ENCODE measurements at places on chromosomes 4 and X. TPM values are rescaled to one million over a fixed set of nuclear protein-coding genes. Genes with fewer than 3 reads are reported as not detected.

GRCh38 chr4:15438939-15439524 is 11.2 kb downstream of the C1QTNF7 start:
- DNase-seq = no peak

Gene PNMA5
- not detected for total RNA-seq

DNA sequence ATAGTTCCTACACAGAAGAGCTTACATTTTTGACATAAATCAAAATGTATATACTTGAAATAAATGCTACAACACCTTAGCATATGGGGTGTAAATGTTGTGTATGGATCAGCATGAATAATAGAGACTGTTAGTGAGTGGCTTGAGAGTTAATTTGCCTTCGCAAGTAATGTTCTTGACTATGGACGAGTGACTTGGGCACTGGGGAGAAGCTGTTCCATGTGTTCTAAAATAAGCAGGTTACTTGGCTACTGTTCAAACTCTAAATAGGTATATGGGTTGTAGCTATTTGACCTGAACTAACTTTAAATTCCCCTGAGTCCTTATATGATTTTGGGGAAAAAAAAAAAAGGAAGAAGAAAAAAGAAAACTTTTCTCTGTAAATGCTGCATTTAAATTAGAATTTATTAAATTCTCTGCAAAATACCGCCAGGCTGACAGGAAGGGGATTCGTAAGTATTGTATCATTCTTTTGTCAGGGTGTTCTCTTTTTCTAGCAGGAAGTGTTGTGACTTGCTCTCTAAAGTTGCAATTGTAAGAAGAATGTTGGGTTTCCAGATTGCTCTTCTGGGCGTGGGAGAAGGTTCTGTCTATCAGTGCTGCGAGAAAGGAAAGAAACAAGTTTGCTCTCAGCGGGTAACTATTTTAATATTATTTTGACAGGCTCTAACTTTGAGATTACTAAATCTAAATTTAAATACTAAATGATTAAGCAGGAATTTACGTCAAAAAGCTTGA is 32.2 kb downstream of the PLS3 start:
- no peak for DNase-seq

Gene PITX2
- 6.6 TPM for total RNA-seq

GRCh38 chr4:7108046-7108625 is 40.3 kb upstream of the GRPEL1 start:
- no peak for DNase-seq

Gene MED14
- 36.3 TPM for total RNA-seq

Gene DNAAF6
- not detected for total RNA-seq

GRCh38 chr4:5755679-5756078 is 44.7 kb downstream of the EVC start:
- DNase-seq = no peak

DNA sequence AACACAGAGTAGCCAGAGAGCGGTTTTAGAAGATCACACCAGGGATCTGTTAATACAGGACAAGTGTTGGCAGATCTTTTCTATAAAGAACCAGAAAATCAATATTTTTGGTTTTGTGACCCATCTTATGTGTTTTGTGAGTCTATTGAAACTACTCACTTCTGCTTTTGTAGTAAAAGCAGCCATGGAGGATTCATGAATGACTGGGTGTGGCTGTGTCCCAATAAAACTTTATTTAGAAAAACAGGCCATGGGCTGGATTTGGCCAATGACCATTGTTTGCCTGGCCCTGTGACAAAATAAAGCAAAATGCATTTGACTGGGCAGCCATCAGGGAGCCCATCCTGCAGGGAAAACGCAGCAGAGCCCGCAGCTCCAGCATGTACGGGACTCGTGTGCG is 99.9 kb upstream of the ADRA2C start:
- no peak for DNase-seq

DNA sequence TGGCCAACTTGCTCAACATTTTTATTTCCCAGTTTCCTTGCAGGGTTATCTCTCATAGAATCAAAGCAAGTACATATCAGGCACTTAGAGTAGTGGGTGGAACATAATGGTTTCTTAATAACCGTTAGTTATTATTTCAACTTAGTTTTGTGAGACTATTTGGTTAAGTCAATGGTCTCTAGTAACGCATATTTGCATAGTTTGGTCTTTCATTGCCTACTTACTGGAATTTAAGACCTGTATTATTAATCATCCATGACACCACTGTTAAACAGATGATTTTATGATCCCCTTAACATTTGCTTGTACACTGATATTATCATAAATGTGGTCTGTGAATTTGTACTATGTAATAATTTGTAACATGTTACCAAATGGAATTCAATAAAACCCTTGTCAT is 70.9 kb upstream of the SMIM31 start:
- DNase-seq = no peak

Gene PLA2G12A
- total RNA-seq = 16.9 TPM

DNA sequence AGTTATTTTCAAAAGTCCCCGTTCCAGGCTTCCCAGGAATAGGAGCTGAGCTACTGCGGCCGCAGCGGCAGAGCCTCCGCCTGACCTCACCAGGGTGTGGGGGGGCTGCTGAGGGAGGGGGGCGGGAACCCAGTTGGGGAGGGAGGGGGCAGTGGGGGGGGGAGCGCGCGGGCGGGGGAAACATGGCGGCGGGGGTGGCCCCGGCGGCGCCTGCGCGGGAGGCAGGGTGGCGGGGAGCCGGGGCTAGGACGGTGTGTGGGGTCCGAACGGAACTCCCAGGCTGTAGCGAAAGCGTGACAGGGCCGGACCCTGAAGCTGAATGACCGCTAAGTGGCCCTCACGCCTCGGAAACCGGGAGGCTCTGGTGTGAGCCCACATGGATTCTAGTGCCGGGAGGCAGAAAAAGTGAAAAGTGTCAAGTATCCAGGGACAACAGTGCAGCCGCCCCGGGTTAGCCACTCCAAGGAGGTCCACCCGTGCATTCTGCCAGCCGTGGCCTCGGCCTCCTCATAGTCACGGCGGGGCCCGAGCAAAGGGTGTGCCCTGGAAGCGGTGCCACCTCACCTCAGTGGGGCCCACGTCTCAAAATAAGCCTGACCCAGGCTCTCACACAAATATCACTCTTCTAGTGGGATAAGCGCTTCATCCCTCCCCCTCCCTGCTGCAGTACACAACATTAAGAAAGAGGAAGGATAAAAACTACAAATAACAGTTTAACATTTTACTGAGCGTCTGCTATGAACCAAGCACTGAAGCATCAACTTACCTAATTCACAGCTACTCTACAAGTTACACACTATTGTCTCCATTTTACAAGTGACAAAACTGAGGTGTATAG is at the start of gene KLHL13:
Gene KLHL13, minus strand, starts transcription at position 98 of the 838 bp plus-strand sequence. CDS start 88,337 bp downstream, outside the sequence.
- no peak for DNase-seq

GRCh38 chr4:182235021-182235795 is 8.0 kb upstream of the TENM3 start:
- DNase-seq = no peak

DNA sequence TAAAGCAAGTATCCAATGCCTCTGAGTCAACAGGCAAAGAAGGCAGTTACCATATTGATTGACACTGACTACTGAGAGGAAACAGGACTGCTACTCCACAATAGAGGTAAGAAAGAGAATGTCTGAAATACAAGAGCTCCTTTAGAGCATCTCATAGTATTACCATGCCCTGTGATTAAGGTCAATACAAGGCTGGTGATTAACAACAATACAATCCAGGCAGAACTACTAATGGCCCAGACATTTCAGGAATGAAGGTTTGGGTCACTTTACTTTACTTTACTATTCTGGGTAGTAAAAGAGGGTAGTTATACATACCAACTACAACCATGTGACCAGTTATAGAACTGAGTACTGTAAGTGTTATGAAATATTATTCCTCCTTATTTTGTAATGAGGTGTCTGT is 44.5 kb downstream of the BRWD3 start:
- no peak for DNase-seq

DNA sequence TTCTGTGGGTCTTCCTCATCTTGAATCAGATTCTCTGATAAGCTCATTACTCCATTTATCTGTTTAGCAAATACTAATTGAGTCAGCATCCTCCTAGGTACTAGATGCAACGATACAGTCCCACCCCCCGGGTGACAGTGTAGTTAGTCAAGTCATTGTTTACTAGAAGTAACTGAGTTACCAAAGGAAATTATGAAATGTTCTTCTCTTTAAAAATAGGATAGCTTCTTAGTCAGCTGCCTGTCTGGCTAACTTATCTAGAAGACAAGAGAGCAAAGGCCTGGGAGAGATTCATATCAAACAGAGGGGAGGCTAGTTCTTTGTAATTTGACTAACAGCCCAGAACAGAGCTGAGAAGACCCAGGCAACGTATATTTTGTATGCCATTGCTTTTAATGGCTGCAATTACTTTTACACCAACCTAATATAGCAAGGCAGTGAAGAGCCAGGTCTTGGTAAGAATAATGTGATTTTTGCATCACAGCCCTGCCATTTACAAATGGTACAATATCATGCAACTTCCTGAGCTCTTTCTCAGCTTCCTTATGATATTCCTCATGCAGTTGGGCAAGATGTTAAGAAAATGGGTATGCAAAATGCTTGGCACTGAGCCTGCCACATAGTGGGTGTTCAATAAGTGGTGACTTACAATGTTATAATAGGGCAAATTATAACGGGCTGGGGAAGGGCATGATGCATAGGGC is 149.9 kb downstream of the CHIC2 start:
- DNase-seq = no peak

GRCh38 chrX:123943074-123943473 is 18.4 kb upstream of the STAG2 start:
- no peak for DNase-seq

Gene ZRSR2
- 12.5 TPM for total RNA-seq

Gene AFP
- total RNA-seq = not detected

DNA sequence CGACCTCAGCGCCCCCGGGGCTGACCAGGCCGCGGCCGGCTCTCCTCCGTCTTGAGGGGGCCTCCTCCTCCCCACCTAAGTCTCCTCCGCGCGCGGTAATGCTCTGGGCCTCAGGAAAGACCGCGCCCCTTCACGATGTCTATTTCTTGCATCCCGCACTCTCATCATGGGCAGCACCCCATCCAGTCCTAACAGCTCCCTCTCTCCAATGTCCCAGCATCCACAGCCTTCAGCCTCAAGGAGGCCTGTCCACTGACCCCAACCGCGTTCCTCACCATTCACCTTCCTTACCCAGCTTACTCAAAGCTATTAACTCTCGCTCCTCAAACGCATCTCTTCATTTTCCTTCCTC is 77.5 kb downstream of the MAGED4 start:
- no peak for DNase-seq

DNA sequence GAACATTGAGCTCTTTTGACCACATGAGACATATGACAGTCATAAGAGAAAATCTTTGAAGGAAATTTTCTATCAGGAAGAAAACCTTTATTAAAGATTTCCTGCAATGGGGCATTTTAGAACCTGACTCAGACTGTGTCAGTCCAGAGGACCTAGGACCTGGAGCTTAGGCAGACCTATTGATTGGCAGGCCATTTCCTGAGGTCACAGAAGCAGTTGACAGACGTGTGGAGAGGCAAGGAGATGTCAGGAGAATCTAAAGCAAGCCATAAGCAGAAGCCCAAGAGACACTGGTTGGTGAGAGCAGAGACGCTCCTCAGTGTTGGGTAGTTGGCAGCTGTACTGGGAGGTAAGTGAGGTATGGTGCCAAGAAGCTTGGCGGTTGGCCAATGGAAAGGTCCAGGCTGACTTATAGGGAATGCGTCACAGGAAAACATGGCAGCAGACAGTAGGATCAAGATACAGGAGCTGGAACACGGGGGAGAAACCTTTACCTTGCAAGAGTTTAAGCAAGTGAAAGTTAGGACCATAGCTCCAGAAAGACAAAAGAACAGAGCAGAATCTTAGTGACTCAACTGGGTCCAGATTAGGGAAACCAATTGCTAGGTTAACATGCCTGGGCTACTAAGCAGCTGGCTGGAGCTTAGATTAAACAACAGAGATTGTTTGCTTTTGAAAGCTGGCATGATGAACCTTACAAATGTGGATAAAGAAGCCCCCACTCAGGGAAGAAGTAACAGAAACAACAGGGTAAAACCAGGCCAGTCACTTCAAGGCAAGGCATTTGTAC is 18.6 kb downstream of the PALLD start:
- no peak for DNase-seq

GRCh38 chr4:105415281-105415744 is 58.5 kb downstream of the PPA2 start:
- DNase-seq = no peak

Gene PRDM5
- total RNA-seq = 15.2 TPM

- DNase-seq = no peak
Observed at GRCh38 chr4:175070444-175070843, 152.3 kb downstream of the ADAM29 start.

Gene XG
- total RNA-seq = 5.9 TPM

Gene USP51
- total RNA-seq = 1.7 TPM

- no peak for DNase-seq
Observed at GRCh38 chrX:31092970-31093638, 21.3 kb upstream of the FTHL17 start.

DNA sequence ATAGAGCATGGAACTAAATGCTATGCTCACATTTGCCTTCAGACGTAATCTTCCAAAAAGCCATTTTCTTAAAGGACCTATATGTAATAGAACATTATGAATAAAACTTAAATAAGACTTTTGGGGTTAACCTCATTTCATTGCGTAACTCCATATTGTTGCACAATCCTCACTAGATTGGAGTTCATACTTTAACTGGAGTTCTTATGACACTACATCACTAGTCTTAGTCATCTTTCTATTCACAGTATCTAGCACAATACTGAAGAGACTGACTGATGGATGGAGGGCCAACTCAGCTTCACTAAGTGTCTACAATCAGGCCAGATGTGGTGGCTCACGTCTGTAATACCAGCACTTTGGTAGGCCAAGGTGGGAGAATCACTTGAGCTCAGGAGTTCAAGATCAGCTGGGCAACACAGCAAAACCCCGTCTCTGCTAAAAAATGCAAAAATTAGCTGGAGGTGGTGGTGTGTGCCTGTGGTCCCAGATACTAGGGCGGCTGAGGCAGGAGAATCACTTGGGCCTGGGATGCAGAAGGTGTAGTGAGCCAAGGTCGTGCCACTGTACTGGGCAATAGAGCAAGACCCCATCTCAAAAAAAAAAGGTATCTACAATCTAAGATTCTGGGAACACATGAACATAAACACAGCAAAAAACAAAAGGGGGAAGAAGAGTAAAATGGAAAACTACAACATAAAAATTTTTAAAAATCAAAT is 80.8 kb upstream of the MAB21L2 start:
- no peak for DNase-seq

Gene UCP1
- not detected for total RNA-seq

- no peak for DNase-seq
Observed at GRCh38 chr4:48958582-48958981, 27.5 kb upstream of the CWH43 start.

DNA sequence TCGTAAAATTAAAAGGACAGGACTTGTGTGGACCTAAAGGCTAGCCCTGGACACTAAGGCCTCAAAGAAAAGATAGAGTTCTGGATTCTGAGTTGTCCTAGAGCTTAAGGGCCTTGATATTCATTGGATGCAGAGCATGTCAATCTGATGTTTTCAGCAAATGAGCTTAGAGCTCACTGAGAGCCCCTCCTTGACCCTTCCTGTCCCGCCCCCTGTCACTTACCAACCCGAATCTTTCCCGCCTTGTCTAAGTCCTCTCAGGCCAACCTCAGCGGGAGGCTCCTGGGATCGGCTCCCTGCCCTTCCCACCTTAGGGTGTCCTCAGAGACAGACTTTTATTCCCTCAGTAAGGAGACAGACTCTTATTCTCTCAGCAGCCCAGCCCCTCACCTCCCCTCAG is at the start of gene CT47C1:
Gene CT47C1, plus strand, starts transcription at position 250 of the 400 bp plus-strand sequence. CDS start 233 bp downstream, outside the sequence.
- no peak for DNase-seq

GRCh38 chr4:41012293-41012692 is 202.0 kb downstream of the APBB2 start:
- DNase-seq = no peak

Gene HMX1
- total RNA-seq = not detected

GRCh38 chr4:178322524-178323183 is 880.4 kb upstream of the AGA start:
- no peak for DNase-seq

- no peak for DNase-seq
Observed at GRCh38 chr4:168876106-168876505, 133.9 kb downstream of the CBR4 start.

Measured in vagina (tissue), 2 donors.